ENCODE measurements at places on chromosomes 5 and 9.
A peak's percentile ranks its signal among the peaks of the same experiment; 100 is the strongest.

GRCh38 chr9:19461135-19461534 lies 52.3 kb downstream of the ACER2 start:
- DNase-seq = no peak

- peak; percentile 72 for DNase-seq
These were observed 7.4 kb downstream of the B4GALT1 start for GRCh38 chr9:33159777-33160127.

GRCh38 chr9:20551835-20552234 lies 70.5 kb downstream of the MLLT3 start:
- DNase-seq = no peak

DNA sequence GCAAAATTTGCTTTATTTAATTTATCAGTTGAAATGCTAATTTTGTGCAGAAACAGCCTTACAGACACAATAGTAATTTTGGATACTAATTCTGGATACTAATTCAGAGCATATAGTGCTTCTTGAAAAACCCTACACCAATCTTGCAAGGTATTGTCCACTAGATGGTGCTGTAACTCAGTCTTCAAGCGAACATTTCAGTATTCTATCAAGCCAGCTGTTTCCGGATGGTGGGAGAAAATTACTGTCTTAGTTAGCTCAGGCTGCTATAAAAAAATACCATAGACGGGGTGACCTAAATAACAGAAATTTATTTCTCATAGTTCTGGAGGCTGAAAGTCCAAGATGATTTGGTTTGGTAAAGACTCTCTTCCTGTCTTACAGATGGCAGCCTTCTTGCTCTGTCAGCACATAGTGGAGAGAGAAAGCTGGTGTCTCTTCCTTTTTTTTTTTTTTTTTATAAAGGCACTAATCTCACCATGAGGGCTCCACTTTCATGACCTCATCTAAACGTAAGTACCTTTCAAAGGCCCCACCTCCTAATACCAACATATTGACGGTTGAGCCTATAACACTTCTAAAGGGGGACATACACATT lies 1306.5 kb upstream of the CDH9 start:
- DNase-seq = no peak

- no peak for DNase-seq
These were observed 116.4 kb downstream of the RXRA start for GRCh38 chr9:134442486-134443173.

DNA sequence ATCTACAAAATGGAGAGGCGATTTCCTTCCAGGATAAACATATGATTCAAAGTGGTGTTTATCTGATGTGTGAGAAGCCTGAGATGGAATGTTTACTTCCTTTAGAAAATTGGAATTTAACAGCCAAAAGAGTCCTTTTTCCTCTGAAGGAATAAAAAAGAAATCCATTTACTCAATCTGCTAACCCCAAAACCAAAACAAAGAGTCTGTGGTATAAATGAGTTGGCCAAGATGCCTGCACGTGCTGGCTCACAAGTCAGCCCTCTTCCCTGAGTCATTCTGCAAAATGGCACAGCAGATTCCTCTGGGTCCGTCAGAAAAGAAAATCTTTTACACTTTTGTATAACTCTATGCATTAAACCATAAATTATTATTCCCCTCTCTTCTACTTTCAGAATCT lies 60.8 kb downstream of the EBF1 start:
- DNase-seq = no peak

DNA sequence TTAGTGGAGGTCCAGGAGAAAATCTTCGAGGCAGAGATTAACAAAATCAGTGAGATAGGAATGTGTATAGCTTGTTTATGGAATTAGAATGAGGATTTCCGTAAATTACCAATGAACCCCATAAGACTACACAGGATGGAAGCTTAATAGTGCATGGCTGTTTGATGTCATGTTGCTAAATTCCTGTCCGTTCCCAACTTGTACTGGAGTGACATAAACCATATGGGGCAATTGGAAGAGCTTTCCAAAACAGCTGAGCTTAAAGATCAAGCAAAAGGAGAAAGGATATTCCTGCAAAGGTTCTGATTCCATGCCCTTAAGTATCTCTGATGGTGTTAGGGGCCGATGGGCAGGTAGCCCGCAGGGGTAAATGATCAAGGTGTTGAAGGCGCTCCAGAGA lies 17.4 kb downstream of the GLE1 start:
- DNase-seq = no peak

DNA sequence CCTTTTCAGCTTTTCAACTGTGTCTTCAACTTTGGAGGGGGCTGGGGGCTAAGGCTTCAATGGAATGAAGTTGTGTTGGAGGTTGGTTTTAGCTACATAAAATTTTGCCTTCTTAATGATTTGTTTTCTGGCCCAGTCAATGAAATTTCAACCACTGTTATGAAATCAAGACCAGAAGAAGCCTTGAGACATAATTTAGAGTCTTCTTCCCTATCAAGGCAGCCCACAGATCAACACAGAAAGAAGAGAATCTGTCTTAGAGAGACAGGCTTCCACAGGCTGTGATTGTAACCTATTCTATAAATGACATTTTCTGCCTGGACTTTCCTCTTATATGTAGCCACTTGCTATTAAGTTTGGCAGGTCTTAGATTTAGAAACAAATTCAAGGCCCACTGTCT lies 46.5 kb upstream of the ZSWIM6 start:
- DNase-seq = no peak

- no peak for DNase-seq
These were observed 192.7 kb downstream of the SMC2 start for GRCh38 chr9:104286799-104287198.

DNA sequence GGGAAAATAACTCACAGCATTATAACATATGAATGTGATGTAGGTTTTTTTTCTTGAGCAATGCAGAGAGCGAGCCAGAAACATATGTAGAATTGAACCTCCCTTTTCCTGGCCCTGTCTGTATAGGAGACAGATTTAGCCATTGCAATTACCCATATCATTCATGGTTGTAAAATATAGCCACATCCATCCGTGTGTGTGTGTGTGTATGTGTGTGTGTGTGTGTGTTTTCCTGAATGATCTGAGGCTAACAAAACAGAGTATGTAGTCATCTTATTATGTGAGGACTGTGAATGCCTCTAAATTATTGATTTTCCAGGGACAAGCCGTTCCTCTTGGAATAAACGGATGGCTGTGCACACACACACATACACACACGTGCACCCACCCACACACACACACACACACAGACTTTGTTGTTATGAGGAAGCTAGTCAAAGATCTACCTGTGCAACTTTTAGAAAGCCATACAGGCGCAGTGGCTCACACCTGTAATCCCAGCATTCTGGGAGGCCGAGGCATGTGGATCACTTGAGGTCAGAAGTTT lies 11.7 kb upstream of the DENND1A start:
- no peak for DNase-seq

DNA sequence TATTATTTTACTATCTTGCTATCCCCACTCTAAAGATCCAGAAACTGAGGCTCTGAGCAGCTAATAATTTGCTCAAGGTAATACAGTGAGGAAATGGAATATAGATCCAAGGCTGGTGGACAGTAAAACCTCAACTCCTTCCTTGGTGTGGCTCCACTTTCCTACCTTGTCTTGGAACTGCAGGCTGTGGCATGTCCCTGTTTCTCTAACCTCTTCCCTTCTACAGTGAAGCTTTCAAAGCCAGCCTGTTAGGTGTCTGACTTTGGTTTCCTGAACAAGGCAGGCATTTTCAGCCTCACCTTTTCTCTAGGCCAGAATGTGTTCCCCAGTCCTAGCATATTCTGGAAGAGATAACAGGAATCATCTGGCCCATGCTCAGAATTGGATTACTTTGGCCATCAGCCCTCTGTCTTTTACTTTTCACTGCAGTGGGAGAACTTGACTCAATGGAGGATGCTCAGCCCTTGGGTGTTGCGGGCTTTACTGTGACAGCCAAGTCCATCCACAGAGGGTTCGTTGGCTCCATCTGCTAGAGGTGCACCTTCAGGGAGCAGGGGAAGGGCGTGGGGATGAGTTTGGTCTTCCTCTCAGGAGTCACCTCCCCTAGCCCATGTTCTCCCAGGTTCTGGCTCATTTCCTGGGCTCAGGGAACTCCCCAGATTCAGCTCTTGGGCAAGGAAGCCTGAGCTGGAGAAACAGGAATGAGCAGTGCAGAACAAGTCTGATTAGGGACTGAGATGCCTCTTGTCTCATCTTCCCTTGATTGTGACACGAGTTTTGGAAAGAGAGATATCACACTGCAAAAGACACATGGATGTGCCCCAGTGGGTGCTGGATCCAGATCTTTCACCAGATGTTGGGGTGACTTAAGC lies 1.1 kb downstream of the NIPAL4 start:
- DNase-seq = no peak

DNA sequence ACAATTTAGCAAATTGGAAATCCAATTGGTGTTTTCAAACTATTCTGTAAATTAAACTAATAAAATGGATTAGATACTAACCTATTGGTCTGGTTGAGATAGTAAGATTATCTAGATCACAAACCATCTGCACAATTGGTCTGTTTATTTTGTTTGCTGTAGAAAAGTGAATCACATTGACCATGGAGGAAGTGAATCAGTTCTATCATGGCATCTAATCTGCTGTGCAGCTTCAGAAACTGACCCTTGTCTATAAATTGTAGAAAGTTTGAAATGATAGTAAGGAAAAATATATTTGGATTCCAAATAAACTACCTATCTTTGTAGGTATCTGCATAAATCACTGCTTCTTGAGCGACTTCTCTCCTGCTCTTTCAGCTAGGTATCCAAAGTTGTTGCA lies 1865.4 kb downstream of the MAT2B start:
- DNase-seq = no peak

- DNase-seq = no peak
These were observed 112.5 kb upstream of the TBC1D2 start for GRCh38 chr9:98367923-98368322.

- DNase-seq = no peak
These were observed 30.9 kb downstream of the DMRT3 start for GRCh38 chr9:1007312-1007711.

GRCh38 chr9:76620996-76621395 lies 143.2 kb upstream of the PCA3 start:
- DNase-seq = no peak

GRCh38 chr5:132812123-132812765 lies 858 bp upstream of the SOWAHA start:
- no peak for DNase-seq

DNA sequence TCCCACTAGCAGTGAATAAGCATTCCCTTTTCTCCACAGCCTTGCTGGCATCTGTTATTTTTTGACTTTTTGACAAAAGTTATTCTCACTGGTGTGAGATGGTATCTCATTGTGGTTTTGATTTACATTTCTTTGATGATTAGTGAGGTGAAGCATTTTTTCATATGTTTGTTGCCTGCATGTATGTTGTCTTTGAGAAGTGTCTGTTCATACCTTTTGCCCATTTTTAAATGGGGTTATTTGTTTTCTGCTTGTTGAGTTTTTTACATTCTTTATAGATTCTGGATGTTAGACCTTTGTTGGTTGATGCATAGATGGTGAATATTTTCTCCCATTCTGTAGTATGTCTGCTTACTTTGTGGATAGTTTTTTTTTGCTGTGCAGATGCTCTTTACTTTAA lies 171.7 kb downstream of the SREK1 start:
- no peak for DNase-seq

- DNase-seq = no peak
These were observed 108.7 kb upstream of the MPDZ start for GRCh38 chr9:13388157-13388556.

DNA sequence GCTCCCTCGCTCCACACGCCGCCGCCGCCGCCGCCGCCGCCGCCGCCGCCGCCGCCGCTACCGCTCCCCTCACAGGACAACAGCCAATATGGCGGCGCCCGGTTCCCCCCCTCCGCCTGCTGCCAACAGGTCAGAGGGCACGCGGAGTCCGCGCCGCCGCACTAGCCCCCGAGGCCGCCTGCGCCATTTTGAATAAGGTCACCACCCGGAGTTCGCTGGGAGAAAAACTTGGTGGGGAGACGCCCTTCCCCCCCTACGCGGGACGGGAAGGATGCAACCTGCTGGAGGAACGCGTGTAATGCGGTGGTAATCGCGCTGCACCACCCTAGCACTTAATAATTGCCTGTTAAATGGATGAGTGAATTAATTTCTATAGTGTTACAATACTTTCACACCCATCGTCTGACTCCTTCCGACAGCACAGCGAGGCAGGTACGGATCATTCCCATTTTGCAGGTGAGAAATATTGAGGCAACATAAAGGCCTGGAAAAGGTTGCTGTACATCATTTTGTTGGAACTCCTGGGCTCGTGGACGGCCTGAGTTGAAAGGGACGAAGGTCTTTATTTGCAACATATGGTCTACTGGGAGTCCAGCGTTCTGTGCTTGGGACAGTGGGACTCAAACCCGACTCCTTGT lies at the start of gene FAM193B:
TSS of gene FAM193B (minus strand) at position 90 of the 638 bp plus-strand sequence. CDS start 105 bp downstream, outside the sequence.
- DNase-seq = peak; percentile 94

DNA sequence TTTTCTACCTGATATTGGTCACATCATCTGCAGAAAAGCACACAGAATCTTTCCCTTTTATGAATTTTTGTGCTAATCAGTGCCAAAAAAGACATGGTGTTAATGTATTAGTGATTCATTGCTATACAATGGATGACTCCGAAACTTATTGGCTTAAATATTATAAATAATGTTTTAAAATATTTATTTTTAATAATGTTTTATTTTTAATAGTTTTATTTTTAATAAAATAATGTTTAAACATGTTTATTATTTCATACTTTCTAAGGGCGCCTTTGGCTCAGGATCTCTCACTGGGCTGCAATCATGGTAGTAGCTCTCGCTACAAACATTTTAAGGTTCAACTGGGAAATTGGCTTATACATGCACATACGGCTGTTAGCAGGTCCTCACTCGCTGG lies 65.7 kb downstream of the CDH12 start:
- no peak for DNase-seq

DNA sequence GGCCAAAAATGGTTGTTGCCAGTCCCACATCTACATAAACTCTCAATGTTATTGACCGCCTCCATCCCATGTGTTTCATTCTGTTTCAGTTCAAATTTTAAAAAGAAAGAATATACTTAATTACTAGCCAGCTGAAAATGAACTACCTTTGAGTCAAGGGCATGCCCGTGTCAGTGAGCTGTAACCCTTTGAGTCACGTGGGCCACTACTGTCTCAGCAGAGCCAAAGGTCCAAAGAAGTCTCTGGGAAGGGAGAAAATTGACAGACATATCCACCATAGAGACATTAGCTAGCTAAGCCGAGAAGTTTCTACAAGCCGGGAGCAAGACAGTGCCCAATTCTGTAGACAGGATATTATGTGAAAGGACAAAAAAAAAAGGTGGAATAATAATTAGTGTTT lies 59.7 kb downstream of the NIM1K start:
- no peak for DNase-seq

DNA sequence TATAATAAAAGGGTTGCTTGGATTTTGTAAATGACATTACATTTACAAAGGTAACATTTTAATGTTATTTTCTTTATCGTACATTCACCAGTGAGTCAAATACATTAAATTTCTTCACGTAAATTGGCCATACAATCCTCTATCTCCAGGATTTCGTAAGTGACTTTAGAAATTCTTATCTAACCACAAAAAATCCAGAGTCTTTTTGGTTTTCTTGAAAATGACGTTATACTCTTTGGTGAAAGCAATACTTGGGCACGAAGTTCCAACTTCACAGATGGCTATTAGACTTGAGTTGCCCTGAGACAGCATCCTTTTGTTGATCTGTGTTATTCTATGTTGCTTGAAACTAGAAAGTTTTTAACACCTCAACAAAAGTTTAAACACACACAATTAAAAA lies 87.4 kb upstream of the CDH10 start:
- DNase-seq = no peak

GRCh38 chr9:34996905-34997279 lies 7.3 kb downstream of the DNAJB5 start:
- no peak for DNase-seq

- no peak for DNase-seq
These were observed 99.3 kb downstream of the ANXA2R start for GRCh38 chr5:42940853-42941252.

GRCh38 chr5:175860531-175861045 lies 10.8 kb upstream of the CPLX2 start:
- no peak for DNase-seq

All from CD4-positive, alpha-beta T cell treated with Interleukin-1 beta for 1 hour (primary cell).